H4 (cell line): ENCODE measurements at places on chromosomes 3 and 15. TPM values are rescaled to one million over a fixed set of nuclear protein-coding genes. Genes with fewer than 3 reads are reported as not detected.

The AP3B2 gene
- 0.14 and 0.51 TPM in 2 replicates for total RNA-seq

GRCh38 chr3:189229196-189229828 lies 57.5 kb downstream of the TPRG1 start:
- DNase-seq = no peak

GRCh38 chr3:171306631-171307030 lies 153.6 kb downstream of the TNIK start:
- peak; percentile 92 for DNase-seq

GRCh38 chr3:43709022-43709421 lies 18.3 kb downstream of the ABHD5 start:
- DNase-seq = no peak

The LINGO1 gene
- 0.41 TPM in 1 of 2 replicates, not detected in the other for total RNA-seq

- peak; percentile 68 for DNase-seq
These were observed 7.2 kb downstream of the SH3BP5 start for GRCh38 chr3:15325228-15325627.

GRCh38 chr3:99780749-99781148 lies 36.9 kb upstream of the CMSS1 start:
- peak; percentile 25 for DNase-seq

DNA sequence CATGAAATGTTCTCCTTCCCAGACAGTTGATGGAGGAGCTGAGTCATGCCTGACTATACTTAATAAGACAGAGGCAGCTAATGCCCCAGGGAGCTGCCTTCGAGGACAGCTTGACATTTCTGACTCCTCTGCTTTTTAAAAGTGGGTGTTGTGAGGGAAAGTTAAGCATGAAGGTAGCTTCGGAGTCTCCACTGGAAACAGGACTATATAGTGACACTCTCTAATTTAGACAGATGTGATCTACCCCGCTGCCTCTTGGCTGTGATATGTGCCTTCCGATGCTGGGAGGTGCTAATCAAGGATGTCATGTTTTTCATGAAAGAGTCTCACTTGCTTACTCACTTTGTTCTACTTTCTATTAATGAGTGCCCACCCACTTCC lies 72.7 kb downstream of the IL1RAP start:
- DNase-seq = peak; percentile 38

- no peak for DNase-seq
These were observed 181.3 kb upstream of the WNT5A start for GRCh38 chr3:55668359-55668758.

- peak; percentile 85 for DNase-seq
These were observed 91.1 kb upstream of the RNF7 start for GRCh38 chr3:141646760-141647561.

DNA sequence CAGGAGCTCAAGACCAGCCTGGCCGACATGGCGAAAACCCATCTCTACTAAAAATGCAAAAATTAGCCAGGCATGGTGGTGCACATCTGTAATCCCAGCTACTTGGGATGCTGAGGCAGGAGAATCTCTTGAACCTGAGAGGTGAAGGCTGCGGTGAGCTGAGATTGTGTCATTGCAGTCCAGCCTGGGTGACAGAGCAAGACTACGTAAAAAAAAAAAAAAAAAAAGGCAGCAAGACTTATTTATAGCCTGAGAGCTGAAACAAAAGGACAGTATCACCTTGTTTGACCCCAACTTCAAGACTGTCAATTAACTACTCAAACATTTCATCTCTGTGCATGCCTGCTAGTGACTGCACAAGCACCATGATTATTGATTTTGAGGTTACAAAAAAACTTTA lies 478.9 kb upstream of the GBE1 start:
- DNase-seq = no peak
